Nucleus accumbens (tissue), 56 donors: ENCODE measurements at places on chromosomes 5 and 9.

DNA sequence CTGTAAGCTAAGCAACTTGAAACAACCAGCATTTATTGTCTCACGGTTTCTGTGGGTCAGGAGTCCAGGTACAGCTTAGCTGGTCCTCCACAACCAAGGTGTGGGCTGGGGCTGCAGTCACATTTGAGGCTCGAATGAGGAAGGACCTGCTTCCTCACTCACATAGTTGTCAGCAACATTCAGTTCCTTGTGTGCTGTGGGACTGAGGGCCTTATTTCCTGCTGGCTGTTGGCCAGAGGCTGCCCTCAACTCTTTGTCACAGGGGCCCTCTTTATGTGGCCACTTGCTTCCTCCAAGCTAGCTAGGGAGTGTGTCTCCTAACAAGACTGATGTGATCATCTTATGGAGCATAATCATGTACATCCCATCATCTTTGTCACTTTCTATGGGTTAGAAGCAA, 29.2 kb upstream of the SEMA4D start:
- no peak for DNase-seq

GRCh38 chr5:84259283-84260045, 125.2 kb downstream of the EDIL3 start:
- DNase-seq, result no peak

DNA sequence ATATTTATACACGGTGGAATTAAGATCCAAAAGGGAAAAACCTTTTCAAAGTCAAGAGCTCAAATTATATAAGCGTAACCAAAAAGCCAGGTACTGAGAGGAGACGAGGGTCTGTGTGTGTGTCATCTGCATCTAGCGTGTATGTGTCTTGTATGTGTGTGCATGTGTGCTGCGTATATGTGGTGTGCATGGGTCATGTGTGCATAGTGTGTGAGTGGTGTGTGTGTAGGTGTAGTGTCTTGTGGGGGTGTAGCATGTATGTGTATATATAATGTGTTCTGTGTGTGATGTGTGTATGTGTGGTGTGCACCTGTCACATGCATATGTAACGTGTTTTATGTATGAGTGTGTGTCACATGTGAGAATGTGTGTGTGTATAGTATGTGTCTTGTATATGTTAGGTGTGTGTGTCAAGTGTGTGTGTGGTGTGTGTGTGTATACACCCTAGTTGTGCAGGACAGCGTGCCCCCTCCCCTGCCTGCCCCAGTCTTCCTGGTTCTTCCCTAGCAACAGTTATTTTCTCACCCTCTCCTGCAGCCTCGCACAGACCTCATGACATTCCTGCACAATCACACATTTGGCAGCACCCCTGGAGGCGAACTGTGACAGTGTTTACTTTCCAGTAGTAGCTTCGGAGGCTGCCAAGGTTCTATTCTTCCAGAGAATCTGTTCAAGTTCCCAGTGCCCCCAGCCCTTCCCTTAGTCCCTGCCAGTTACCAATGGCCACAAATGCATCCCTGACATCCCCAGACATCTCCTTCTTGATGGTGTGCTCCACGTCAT, 27.1 kb upstream of the TNIP1 start:
- DNase-seq, result no peak

DNA sequence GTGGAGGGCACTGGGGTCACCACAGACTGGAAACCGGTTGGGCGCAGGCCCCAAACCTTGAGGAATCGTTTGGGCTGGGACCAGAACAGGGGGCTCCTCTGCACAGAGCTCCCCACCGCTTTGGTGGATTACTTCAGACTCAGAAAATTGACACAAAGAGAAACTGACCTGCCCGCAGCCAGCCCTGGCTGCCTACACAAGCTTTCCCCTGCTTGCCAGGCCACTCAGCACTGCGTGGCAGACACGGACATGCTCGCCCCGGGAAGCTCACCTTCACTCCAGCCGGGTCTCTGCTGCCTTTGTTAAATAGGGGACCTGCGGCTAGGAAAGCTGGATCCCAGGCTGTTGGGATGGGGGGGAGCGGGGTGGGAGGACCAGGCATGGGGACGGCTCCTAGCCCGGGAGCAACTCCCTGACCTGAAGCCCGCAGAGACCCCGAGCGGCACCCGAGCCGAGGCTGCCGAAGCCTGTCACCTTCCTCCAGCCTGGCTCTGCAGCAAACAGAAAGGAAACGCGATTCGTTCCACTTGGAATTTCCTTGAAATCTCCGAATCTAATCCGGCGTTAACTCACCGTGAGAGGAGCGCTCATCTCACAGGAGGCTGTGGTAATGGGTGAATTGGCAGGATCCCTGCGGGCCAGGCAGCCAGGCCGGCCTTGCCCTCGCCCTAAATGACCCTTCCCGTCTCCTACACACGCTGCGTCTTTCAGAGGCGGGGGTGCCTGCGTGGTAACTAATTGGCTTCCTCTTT, 8.8 kb downstream of the PAX5 start:
- DNase-seq, result no peak

DNA sequence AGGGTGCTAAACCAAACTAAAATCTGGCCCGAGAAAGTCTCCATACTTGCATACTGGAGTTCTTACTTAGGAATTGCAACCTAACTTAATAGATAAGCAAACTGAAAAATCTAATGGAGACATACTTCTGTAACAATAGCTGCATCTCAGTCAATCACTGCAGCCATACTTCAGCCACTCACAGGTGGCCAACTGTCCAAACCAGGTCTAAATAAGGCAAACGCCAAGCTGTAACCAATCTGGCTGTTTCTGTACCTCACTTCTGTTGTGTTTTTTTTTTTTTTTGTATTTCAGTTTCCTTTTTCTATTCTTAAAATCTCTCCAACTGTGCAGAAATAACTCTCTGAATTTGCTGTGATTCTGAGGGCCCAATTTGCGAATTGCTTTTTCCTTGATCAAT, 4.4 kb upstream of the NDUFB6 start:
- DNase-seq, result no peak
